Right atrium auricular region (tissue), 2 donors: ENCODE measurements at places on chromosomes 3 and 15. TPM values are rescaled to one million over a fixed set of nuclear protein-coding genes. Genes with fewer than 3 reads are reported as not detected.

DNA sequence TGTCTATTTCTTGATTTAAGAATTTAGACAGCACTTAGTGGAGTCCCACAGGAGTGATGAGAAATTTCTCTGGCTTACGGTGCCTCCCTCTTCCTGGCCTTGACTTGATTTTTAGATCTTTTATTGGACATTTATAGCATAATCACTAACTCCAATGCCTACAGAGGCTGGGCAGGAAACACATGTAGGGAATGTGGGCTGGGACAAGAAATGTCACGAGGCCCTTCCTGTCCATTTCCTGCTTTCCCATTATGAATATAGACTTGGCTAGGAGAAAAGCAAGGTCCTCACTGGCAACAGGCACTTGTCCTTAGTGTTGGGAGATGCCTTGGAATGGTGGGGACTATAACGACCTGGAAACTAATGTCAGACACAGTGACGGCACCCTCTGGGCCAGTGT, 100.3 kb downstream of the MYLK start:
- H3K27ac ChIP-seq, result no peak overlapping the region
- no peaks in the 10 kb centered on the region for H3K4me1 ChIP-seq
- no peaks in the 10 kb centered on the region for H3K27me3 ChIP-seq
- no peak for DNase-seq

DNA sequence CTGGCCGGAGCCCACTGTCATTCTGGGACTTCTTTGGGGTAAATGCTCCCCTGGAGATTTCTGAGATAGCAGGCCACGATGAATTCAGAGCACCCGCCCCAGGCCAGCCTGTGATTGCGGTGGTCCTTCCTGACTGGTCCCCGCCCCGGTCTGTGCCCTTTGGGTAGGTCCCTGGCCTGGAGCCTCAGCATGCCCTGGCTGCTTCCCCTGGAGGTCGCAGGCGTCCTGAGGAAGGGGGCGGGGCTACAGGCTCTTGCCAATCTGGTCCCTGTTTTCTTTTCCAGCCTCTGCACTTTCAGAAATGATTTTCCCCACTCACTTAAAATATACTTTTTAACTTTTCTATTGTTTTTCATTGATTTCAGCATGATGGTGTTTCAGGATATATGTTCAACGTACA, 250.2 kb upstream of the ATP10A start:
- DNase-seq, result no peak
- no peaks in the 10 kb centered on the region for H3K4me1 ChIP-seq
- H3K4me3 ChIP-seq, result no peak overlapping the region
- no peaks in the 10 kb centered on the region for H3K27me3 ChIP-seq
- H3K27ac ChIP-seq, result no peak overlapping the region

DNA sequence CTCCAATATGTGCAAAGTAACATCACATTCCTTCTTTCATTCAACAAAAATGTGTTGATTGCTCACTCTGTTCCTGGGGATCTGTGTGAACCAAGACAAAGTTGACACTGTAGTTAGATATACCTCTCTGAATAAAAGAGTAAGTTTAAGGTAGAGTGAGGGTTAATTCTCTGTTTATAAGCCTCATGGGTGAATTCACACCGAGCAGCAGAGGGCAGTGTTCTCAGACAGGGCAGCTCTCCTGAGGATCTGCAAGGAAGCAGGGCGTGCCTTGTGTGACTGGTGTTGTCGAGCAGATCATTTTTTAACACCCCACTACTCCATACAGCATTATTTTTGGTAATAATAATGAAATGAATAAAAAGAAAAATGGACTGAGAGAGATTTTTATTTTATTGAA, 34.4 kb downstream of the PAQR9 start:
- no peak for DNase-seq
- no peak overlapping the region for H3K27ac ChIP-seq
- no peak overlapping the region for H3K4me3 ChIP-seq
- H3K36me3 ChIP-seq, result no peaks in the 10 kb centered on the region
- H3K27me3 ChIP-seq, result no peaks in the 10 kb centered on the region
- H3K4me1 ChIP-seq, result no peaks in the 10 kb centered on the region

DNA sequence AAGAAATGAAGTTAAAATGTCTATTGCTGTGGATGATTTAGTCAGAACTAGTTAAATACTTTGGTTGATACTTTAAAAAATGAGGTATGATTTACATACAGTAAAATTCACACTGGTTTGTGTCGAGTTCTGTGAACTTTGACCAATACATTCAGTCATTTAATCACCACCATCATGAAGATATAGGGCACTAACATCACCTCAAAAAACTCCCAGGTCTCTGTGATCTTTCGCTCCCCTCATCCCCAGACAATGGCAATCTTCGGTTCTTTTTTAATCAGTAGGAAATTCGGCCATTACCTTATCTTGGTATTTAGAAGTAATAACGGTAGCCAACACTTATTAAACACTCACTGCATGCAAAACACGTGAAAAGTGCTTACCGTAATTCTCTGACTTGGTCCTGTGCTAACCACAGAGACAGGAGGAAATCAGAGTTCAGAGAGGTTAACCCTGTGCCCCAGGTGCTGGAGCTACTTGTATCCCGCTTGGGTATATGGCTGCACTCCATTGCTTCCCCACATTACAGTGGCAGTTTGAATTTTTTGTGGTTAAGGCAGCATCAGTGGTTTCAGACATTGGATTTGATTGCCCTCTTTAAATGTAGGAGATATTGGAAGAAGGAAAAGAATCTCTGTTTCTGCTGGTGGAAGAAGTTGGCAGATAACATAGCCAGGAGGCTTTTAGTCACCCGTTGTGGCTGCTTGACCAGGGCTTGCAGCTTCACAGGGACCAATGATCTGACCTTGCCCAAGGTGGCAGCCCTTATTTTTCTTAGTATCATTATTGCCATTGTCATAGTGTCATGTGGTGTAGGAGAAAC, 4.2 kb downstream of the PLCL2 start:
- peak overlapping the region; percentile 67 for H3K27ac ChIP-seq
- H3K4me1 ChIP-seq, result no peaks in the 10 kb centered on the region
- peak overlapping the region; percentile 5 for H3K4me3 ChIP-seq
- no peaks in the 10 kb centered on the region for H3K27me3 ChIP-seq
- no peak for DNase-seq
- H3K36me3 ChIP-seq, result no peaks in the 10 kb centered on the region

DNA sequence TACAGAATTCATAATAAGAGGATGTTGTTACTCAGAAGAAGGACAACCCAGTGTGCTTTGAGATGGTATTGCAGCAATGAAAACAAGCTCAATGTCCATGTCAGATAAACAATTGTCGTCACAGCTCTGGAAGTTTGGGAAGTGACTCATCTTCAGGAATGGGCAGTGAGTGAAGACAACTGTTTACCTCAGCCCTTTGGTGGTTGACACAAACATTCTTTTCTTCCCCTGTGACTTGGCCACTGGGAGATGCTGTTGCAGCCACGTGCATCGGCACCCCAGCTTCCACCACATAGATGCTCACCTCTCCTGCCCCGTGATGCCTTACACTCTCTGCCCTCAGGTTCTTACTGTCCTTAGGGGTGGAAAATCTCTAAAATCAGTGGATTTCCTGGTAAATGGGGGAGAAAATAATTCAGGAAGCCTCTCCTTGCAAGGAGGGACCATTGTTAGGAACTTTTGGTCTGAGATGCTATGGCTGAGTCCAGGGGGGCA, 114.1 kb upstream of the GALNT15 start:
- no peak overlapping the region for H3K4me3 ChIP-seq
- H3K27ac ChIP-seq, result peak overlapping the region; percentile 84
- peak; percentile 84 for DNase-seq
- no peaks in the 10 kb centered on the region for H3K36me3 ChIP-seq
- H3K27me3 ChIP-seq, result no peaks in the 10 kb centered on the region

TRH gene
- 0.55 TPM for total RNA-seq

GRCh38 chr3:187015903-187016638, 85.7 kb downstream of the ST6GAL1 start:
- no peaks in the 10 kb centered on the region for H3K27me3 ChIP-seq
- DNase-seq, result peak; percentile 55
- no peak overlapping the region for H3K4me3 ChIP-seq
- no peak overlapping the region for H3K27ac ChIP-seq
- H3K36me3 ChIP-seq, result no peaks in the 10 kb centered on the region
- H3K4me1 ChIP-seq, result no peaks in the 10 kb centered on the region

DNA sequence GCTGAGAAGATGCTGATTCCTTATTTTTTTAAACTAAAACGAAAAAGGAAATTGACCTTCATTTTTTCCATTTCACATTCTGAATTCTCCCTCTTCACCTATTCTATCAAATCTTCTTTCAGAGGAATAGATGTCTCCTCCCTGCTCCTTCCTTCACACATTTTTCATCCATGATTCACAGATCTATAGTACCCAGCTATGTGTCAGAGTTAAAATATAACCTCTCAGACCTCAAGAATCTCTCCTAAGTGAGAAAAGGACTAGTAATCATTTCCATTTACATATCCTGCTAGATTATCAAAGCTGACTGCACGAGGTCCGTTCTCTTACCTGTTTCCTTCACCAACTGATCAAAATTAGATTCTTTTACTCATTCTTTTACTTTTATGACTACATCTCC, 1297.6 kb upstream of the ALCAM start:
- no peak overlapping the region for H3K4me3 ChIP-seq
- H3K27ac ChIP-seq, result no peak overlapping the region
- no peak for DNase-seq
- no peaks in the 10 kb centered on the region for H3K4me1 ChIP-seq
- H3K27me3 ChIP-seq, result no peaks in the 10 kb centered on the region

- no peaks in the 10 kb centered on the region for H3K4me1 ChIP-seq
- H3K36me3 ChIP-seq, result no peaks in the 10 kb centered on the region
- no peak overlapping the region for H3K27ac ChIP-seq
- DNase-seq, result no peak
- H3K4me3 ChIP-seq, result no peak overlapping the region
- H3K27me3 ChIP-seq, result no peaks in the 10 kb centered on the region
Measured at GRCh38 chr15:26632500-26632899, 140.4 kb downstream of the GABRB3 start.

- no peaks in the 10 kb centered on the region for H3K4me1 ChIP-seq
- no peak for DNase-seq
- H3K4me3 ChIP-seq, result no peak overlapping the region
- no peaks in the 10 kb centered on the region for H3K27me3 ChIP-seq
- no peaks in the 10 kb centered on the region for H3K36me3 ChIP-seq
Measured at GRCh38 chr15:27869697-27870281, 229.3 kb downstream of the OCA2 start.

DNA sequence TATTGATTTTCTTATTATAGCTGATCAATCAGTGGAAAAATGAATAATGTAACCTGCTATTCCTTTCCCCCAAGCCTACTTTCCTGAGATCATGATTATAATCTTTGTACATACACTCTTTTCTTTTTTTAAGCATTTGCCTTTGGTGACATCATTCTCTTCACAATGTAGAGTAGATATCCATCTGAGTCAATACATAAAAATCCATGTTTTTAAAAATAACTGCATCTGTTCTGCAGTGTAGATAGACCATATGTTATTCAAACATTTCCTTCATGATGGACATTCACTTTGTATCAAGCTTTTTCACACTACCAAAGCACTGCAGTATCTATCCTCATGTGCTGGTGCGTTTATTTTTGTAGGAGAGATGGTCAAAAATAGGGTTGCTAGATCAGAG, 211.1 kb downstream of the PTPRG start:
- H3K27ac ChIP-seq, result no peak overlapping the region
- no peaks in the 10 kb centered on the region for H3K4me1 ChIP-seq
- H3K27me3 ChIP-seq, result no peaks in the 10 kb centered on the region
- no peak overlapping the region for H3K4me3 ChIP-seq
- H3K36me3 ChIP-seq, result no peaks in the 10 kb centered on the region

DNA sequence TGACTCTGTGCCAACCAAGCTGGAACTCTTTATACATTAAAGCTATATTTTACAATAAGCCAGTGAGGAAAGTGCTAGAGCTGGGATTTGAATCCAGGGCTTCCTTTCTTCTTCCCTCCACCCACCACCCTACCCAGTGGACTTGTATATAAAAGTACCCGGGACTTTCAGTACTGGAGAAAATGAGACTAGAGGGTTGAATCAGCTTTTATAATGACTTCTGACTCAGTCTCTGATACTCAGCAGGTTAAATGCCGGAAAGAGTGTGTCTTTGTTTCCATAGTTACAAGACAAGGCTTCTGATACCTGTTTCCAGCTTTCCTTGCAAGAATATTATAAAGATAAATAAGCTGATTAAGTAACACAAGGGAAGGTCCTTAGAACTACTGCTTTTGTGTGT, 80.9 kb downstream of the FRMD4B start:
- H3K4me1 ChIP-seq, result peaks cover 14% of the 10 kb centered on the region
- no peak overlapping the region for H3K4me3 ChIP-seq
- H3K27me3 ChIP-seq, result no peaks in the 10 kb centered on the region
- no peak overlapping the region for H3K27ac ChIP-seq

GRCh38 chr3:136142592-136142991, 53.5 kb downstream of the MSL2 start:
- no peaks in the 10 kb centered on the region for H3K27me3 ChIP-seq
- H3K36me3 ChIP-seq, result peaks cover 7% of the 10 kb centered on the region
- no peak overlapping the region for H3K4me3 ChIP-seq
- H3K27ac ChIP-seq, result no peak overlapping the region
- H3K4me1 ChIP-seq, result peaks cover 15% of the 10 kb centered on the region

DNA sequence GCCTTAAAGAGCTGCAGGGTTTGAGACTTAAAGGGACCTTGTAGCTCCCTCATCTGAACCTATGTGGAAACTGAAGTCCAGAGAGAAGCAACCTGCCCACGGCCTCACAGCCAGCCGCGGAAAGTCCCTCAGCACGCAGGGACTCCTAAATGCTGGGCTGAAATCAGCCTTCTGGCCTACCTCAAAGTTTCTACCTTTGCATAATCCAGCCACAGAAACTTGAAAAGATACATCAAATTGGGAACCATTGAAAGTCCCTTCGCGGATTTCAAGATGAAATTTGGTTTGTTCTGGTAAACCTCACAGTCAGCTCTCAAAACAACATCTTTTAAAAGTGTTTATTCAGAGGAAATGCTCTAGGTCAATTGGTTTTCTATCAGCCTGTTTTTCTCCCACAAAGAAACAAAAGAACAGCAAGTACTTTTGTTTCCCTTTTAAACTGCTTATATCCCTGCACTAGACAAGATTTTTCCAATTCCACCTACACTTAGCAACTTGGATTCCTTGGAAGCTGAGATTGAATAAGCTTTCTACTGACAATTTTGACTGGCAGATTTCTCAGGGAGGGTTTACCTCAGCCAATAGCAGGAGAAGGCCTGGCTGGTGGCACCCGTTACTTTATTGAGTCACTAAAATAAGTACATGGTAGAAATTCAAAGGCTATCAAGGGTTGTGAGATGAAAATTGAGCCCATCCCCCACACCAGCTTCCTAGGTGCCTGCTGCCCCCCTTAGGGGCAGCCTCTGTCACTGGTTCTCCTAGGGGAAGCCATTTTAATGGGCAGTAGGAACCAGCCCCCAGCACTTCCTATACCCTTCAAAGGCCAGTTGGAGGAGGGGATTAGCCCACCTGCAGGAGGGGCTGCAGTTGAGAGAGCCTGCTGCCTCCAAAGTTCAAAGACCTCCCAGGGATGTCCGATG, 171.2 kb downstream of the ADAMTS17 start:
- no peaks in the 10 kb centered on the region for H3K36me3 ChIP-seq
- no peaks in the 10 kb centered on the region for H3K4me1 ChIP-seq

ZMYND10 gene
- 0.31 TPM for total RNA-seq

GXYLT2 gene
- total RNA-seq, result 37.3 TPM

GRCh38 chr3:152243721-152244516, 24.8 kb upstream of the MBNL1 start:
- no peak overlapping the region for H3K4me3 ChIP-seq
- H3K27ac ChIP-seq, result no peak overlapping the region
- no peaks in the 10 kb centered on the region for H3K36me3 ChIP-seq
- H3K4me1 ChIP-seq, result no peaks in the 10 kb centered on the region
